Stimulated activated CD4-positive, alpha-beta T cell treated with anti-CD3 and anti-CD28 coated beads, Interleukin-1b, Interleukin-23, amount 100 ng/mL, for 4 hours (primary cell): ENCODE measurements at places on chromosomes 3 and 15.

DNA sequence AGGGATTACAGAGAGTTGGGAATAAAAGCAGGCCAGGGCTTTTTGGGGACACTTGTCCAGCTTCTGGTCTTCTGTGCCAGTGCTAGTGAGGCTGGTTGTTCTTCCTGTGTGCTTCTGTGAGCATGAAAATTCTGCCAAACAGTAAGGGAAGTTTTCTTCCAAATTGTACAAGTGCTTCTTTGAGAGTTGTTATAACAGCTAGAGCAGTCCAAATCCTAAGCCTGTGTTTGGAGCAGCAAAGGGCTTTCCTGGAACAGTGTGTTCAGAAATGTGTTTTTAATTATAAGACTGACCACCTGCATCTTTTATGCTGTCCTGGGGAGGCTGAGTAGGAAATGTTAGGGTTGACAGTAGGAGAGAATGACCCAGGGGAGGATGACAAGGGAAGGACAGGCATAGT, 223.0 kb upstream of the P2RY1 start:
- DNase-seq = no peak

DNA sequence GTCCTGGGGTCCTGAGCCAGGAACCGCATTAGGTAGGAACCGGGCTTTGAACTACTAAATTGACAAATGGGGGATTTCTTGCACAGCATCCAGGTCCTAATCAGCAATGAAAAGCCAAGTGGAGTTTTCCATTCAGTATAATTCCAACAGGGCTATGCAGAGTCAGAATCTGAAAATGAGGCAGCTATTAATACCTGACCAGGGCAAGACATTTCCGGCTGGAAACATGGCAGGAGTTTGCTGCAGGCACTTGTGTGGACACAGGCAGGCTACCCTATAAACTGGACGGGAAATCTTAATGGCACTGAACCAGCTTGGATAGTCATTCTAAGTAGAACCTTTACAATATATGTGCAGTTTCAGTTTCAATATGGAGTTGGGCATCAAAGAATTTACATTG, 553.1 kb downstream of the FGF12 start:
- DNase-seq = no peak

DNA sequence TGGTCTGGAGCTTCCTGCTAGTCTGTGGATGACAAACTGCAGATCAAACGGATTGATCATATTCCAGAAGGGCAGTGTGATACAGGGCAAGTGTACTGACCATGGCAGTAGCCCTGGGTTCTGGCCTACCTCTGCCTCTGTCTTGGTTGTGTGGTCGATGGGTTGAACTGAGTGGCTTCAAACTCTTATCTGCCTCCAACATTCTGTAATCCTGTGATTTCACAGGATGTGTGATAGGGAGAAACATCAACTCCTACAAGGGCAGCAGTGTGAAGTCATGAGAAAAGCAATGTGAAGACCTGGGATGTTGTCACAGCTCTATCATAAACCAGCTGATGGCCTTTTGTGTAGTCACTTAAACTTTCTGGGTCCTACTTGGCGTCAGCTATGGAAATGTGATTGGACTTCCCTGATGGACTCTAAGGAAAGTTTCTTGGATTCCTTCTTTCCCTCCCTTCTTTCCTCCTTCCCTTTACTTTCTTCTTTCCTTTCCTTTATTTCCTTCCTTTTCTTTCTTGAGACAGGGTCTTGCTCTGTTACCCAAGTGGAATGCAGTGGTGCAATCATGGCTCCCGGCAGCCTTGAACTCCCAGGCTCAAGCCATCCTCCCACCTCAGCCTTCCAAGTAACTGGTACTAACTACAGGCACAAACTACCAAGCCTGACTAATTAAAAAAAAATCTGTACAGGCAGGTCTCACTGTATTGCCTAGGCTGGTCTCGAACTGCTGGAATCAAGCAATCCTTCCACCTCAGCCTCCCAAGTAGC, 114.8 kb downstream of the BBX start:
- no peak for DNase-seq

DNA sequence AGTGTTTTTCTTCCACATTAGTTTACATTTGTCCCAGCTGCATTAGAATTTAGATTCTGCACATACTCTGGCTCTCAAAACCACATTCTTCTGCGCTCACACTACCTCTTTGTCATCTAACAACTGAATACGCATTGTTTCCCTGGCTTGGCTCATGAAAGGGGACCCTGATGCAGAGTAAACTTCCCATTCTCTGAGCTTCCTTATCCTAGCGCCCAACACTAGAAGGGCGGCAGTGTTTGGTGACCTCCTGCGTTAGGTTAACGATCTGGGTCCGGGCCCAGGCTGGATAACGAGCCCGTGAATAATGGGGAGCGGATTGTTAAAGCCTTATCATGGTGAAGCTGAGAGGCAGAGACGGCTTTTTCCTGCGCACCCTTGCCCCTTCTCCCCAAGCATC, 63.9 kb downstream of the ETV5 start:
- DNase-seq = no peak
